ENCODE measurements at places on chromosomes 6 and 20.

GRCh38 chr20:38373231-38373867 is 27.1 kb downstream of the LBP start:
- no peak for DNase-seq

- no peak for DNase-seq
These were observed 52.1 kb upstream of the VSTM2L start for GRCh38 chr20:37850724-37851355.

- DNase-seq = no peak
These were observed 19.2 kb downstream of the ASF1A start for GRCh38 chr6:118913161-118913560.

DNA sequence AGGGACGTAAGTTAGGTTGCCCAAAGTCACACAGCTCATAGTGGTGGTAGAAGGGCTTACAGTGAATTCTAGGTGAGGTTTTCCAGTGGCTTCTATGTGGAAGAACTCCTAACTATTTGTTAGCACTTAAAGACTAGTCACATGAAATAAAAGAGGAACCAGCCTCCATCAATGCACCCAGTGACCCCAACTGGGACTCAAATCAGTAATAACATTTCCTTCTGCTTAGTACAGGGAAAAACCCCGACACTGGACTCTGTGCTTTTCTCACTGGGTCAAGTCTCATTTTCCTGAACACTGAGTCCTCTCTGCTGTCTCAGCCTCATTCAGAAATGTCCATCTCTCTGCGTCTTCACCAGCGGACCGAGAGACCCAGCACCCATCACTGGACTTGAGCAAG is 89.2 kb downstream of the SLC22A23 start:
- DNase-seq = no peak

DNA sequence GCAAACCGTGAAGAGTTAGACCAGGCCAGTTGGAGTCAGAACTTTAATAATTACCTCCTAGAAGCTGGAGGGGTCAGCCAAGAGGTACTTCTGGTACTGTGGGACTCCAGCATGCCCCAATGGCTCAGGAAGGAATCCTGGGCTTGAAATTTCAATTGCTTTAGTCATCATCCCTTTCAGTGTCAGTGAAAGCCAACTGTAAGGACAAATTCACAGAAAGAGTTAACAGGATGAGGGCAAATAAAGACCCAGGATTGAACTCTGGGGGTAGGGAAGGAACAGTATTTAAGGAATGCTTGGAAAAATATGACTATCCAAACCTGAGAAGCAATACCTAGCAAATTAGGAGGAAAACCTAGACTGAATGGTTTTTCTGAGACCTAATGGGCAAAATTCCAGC is 735.1 kb upstream of the MARCKS start:
- DNase-seq = no peak

- DNase-seq = no peak
These were observed 7.9 kb downstream of the KIAA1755 start for GRCh38 chr20:38252292-38253288.

- no peak for DNase-seq
These were observed 2.4 kb upstream of the CST3 start for GRCh38 chr20:23640018-23640601.

DNA sequence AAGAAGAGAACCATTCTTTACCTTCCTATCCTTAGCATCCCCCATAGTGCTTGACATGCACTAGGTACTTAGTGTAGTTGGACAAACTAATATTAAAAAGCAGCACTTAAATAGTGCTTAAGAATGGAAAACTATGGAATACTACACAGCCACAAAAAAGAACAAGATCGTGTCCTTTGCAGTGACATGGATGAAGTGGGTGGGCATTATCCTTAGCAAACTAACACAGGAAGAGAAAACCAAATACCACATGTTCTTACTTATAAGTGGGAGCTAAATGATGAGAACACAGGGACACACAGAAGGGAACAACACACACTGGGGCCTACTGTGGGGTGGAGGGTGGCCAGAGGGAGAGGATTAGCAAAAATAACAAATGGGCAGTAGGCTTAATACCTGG is 66.8 kb downstream of the EPHA7 start:
- no peak for DNase-seq

DNA sequence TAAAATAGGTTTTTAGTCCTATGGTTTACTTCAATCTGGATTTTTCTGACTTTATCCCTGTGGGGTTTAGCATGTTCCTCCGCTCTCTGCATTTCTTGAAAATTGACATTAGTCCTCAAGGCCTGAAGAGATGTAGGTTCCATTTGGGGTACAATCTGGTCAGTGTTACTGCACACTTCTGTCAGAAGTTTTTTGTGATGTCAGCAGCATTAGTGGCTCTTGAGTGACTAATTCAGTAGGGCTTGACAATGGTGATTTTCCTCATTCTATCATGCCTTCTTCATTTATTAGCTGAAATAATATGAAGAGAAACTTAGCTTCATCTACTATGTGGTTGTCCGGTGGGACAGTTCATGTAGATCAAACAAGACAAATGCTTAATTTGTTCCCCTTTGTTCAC is 114.6 kb downstream of the PDE10A start:
- DNase-seq = no peak

DNA sequence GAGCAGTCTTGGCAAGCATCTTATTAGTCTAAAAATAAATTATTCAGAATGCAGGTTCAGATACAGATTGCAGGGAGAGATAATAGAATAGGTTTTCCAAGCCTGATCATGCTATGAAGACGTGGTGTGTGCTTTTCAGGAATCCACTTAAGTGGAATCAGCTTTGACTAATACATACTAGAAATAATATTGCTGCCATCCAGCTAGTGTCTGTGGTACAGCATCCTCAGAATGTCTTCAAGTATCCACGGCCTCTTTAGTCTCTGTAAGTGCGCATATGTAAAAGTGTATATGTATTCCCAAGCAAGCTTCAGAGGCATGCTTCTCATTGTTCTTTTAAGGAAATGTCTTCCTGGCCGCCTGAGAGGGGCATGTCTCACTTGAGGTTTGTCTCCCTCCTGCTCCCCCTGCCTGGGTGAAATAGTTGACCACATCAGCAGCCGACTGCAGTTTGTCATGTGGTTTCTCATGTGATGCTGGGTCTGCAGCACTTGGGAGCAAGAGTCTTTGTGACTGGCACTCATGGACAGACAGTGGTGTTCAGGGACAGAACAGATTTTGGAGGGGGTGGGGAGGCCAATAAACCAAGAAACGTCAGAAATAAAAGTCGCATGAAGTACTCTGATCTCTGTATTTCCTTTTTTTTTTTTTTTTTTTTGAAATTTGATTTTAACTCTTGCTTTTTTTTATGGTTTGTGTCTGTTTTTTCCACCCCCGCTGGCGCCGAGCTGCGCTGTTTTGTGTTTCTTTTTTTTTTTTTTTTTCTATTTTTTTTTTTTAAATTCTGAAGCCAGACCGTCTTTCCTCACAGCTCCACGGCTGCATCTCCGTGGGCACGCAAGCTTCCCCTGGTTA is 150.8 kb downstream of the PRL start:
- DNase-seq = no peak

Measured in vagina (tissue), 2 donors.